Uterus (tissue), 4 donors: ENCODE measurements at places on chromosomes 12 and 14. TPM values are rescaled to one million over a fixed set of nuclear protein-coding genes. Genes with fewer than 3 reads are reported as not detected.

Gene CD4
- 12.4 TPM for total RNA-seq

Gene KRT83
- not detected for total RNA-seq

Gene FKBP3
- 27.4 TPM for total RNA-seq

Gene CYP46A1
- total RNA-seq, result 0.26 TPM

Gene METTL1
- total RNA-seq, result 21.5 TPM

Gene SDR9C7
- total RNA-seq, result not detected

Gene TMEM30B
- total RNA-seq, result 6.4 TPM

Gene LRRC43
- total RNA-seq, result not detected

Gene TAS2R46
- not detected for total RNA-seq

Gene ASCL1
- total RNA-seq, result not detected

Gene EPYC
- total RNA-seq, result not detected

Gene EIF2S3B
- total RNA-seq, result 0.58 TPM

Gene TGM1
- not detected for total RNA-seq

Gene DCN
- 2,463 TPM for total RNA-seq

Gene RDH5
- 4.1 TPM for total RNA-seq

Gene BIN2
- total RNA-seq, result 5.0 TPM

Gene SLC7A8
- total RNA-seq, result 152 TPM

Gene VDR
- total RNA-seq, result 0.29 TPM
